ENCODE measurements at places on chromosomes 7 and 10.
A peak's percentile ranks its signal among the peaks of the same experiment; 100 is the strongest.

DNA sequence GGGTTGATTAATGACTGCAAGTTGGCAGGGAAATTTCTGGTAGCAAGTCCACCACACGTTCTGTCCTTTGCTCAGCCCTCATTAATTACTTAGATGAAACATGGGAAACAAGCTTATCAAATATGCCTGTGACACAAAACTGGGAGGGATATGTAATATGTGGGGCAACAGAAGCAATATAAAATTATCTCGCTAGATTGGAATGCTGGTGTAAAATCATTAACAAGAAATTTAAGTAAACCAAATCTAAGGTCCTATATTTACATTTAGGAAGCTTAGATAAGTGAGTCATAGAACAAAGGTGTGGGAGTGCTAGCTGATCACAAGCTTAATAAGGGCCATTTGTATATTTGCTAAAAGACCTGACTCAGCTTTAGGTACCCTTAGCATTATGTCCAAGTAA is 23.5 kb downstream of the TRPV5 start:
- DNase-seq, result no peak

- DNase-seq, result no peak
These were observed 22.3 kb upstream of the SHH start for GRCh38 chr7:155834486-155835048.

DNA sequence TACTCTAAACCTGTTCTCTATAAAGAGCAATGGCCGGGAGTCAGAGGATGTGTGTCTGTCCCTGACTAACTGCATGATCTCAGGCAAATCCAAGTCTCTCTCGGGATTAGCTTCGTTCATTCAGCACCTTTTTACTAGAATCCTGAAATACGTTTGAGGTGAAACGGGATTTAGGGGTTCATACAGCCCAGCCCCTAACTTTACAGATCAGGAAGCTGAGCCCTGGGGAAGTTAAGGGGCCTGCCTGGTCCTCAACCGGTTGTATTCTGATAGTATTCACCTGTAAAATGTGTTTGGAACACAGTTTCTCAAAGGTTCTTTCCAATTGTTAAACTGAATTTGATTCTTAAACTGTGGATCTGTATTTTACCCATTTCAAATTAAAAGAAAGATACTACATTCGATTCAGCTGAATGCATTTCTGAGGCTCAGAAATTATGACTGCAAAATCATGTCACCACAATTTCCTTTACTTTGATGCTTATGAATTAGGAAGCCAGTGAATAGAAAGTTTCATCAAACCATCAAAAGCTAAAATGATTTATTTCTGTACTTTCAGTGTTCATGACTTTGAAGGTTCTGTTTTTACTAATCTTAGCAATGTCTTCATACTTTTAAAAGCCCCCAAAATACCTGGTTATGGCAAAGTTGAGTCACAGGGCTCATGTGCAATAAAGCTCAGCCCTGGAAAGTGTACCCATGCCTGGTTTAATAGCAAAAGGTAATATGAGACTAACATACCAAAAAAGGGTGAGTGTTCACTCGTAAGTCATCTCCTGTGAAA is 28.9 kb upstream of the EZH2 start:
- peak; percentile 7 for DNase-seq

GRCh38 chr10:113890769-113891168 is 36.3 kb downstream of the NHLRC2 start:
- no peak for DNase-seq

DNA sequence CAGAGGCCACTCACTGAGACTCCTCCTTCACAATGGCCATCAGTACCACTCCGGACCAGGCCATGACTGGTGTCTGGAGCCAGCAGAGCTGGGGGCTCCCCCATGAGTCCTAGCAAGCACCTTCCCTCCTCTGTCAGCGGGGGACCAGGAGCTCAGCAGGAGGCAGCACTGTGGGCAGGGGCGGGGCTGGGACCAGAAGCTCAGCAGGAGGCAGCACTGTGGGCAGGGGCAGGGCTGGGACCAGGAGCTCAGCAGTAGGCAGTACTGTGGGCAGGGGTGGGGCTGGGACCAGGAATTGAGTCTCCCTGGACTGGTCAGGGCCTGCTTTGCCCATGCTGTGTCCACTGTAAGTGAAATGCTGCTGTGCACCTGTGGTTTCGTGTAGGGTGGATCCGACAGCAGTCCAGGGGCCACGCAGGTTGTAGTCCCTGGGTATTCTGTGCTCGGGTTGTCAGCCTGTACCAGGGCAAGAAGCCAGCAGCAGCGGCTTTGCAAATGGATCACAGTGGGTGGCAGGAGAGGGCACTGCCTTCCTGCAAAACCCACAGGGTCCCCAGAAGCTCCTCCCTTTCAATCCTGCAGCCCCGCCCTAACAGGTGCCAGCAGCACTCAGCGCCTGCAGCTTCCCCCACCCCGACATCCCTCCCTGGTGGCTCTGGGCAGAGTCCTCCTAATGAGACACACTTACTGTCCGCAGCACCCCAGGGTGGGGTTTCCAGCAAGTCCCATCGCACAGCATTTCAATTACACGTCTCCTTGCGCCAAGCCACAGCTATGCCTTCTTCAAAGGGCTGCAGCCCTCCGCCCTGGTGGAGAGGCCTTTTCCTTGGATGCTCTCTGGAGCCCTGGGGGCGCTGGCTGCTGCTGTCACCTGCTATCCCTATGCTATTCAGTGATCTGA is 220.5 kb downstream of the TCERG1L start:
- no peak for DNase-seq

GRCh38 chr7:36264123-36264801 is 111.2 kb downstream of the EEPD1 start:
- DNase-seq, result no peak

- DNase-seq, result no peak
These were observed 63.4 kb upstream of the PLA2G12B start for GRCh38 chr10:73017955-73018480.

GRCh38 chr10:44713307-44713706 is 197.8 kb upstream of the TMEM72 start:
- no peak for DNase-seq

DNA sequence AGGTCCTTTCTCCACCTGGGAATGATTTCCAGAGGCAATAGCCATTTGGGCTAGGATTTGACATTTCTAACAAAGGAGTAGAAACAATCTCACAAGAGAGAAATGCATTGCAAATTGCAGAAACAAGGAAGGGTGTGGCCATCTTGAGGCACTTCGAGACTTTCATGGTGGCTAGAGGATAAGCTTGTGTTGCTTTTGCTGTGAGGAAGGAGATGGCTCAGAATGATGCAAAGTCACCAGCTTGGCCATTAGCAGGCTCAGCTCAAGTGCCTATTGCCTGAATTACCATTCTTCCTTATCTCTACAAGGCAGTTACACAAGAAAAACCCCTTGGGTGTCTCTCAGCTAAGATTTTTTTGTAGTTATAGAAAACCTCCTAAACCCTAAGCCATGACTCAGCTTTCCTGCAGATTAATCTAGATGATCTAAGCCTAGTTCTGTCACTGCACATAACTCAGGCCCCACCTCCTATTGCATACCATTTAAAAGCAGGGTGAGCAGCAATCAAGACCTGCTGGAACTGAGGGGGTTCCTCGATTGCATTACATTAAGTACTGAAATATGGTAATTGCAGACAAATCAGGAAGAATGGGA is 683.1 kb downstream of the NRG3 start:
- no peak for DNase-seq

DNA sequence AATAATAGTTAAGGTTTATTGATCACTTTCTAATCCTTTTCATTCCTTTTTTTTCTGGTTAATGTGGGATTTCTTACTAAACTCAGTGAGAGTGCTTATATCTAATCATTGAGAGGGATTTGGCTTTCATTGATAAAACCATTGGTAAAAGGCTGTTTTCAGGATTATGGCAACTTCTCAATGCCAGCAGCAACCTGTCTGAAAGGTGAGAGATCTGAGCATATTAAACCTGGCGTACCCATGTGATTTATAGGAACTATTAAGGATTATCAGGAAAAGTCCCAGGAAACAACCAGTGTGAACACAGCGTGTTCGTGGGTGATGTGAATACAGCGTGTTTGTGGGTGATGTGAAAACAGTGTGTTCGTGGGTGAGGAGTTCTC is 65.9 kb downstream of the PDIA4 start:
- no peak for DNase-seq

DNA sequence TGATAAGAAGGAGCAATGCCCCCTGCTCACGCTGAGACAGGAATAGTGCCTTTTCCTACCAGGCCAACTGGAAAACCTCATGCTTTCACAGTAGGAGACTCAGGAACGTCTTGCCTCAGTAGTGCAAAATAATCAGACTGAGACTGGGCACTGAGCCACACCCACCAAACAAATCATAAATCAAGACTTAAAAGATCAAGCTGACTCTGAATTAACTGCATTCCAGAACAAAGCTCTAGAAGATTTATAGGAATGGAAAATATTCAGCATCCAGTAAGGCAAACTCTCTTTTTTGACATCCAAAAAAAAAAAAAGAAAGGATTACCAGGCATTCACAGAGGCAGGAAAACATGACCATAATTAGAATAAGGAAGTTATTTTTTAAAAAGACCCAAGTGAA is 30.5 kb upstream of the SLC18A3 start:
- DNase-seq, result no peak

- no peak for DNase-seq
These were observed 64.0 kb downstream of the BBS9 start for GRCh38 chr7:33193308-33193864.

- peak; percentile 28 for DNase-seq
These were observed 12.0 kb upstream of the GSAP start for GRCh38 chr7:77427996-77428603.

DNA sequence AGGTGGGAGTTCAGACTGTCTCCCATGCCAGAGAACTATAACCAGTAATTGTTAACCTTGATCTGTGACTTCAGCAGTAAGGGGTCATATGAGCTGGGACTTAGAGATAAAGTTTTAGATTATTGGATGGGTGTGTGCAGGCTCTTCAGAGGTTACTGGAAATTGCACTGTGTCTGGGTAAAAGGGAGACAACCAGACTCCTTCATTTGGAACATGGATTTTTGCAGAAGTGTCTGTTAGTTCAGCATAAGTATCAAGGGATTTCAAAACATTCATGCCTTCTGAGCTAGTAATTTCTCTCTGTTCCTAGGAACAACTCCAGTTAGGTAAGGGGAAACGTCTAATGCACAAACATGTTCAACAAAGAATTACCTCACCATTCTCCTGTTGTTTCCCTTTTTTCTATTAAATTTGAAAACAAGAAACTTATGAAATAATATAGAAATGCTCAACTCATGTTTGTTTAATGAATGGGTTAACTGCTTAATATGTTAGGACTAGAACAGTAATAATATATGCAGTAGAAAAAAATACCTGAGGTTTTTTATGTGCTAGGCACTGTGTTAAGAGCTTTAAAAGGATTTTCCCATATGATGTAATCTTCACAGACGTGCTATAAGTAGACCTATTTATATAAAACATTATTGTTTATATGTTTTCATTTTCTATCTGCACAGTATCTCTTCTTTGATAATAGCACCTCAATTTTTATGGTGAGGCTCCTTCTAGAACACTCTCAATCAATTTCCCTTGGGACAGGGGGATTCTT is 233.0 kb downstream of the CACNA2D1 start:
- no peak for DNase-seq

DNA sequence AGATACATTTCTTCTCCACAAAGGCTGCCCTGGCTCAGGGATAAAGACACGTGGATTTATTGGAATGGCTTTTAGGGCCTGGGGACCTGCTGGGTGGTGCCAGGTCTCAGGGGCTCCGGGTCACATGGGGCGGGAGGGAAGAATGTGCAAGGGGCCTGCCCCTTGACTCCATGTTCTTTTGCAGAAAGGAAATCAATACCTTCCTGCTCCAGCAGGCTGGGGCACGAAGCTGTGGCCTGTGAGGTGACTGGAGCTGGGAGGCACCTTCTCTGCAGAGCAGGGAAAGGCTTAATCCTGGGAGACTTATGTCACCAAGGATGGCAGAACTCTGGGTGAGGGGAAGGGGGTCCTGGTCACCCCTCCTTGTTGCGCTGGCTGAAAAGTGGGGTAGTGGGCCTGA is 42.3 kb upstream of the GNA12 start:
- DNase-seq, result no peak

GRCh38 chr10:33114451-33114952 is 156.5 kb upstream of the ITGB1 start:
- no peak for DNase-seq

- DNase-seq, result no peak
These were observed 45.6 kb upstream of the SUN1 start for GRCh38 chr7:786472-787255.

- no peak for DNase-seq
These were observed 35.4 kb upstream of the CFAP46 start for GRCh38 chr10:132977807-132978206.

GRCh38 chr7:129386506-129386905 is 47.7 kb upstream of the STRIP2 start:
- DNase-seq, result no peak

GRCh38 chr7:128304212-128304611 is 39.5 kb downstream of the RBM28 start:
- DNase-seq, result no peak

- no peak for DNase-seq
These were observed 4.7 kb upstream of the AFAP1L2 start for GRCh38 chr10:114408968-114409444.

DNA sequence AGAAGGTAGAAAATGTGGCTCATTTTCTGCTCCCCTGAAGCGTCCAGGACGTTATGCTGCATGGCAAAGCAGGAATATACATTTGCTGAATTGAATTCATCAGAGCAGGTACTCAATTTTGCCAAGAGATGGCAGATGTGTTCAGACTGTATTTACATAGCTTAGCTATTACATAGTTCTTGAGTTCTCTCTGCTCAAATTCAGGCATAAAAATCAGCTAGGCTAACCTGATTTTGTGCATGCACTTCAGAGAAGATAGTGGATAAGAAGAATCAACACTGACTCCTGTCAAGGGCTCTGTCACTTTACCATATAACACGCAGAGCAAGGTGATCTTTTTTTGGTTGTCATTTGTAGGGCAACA is 209.2 kb upstream of the FAM3C start:
- DNase-seq, result no peak

GRCh38 chr7:92602352-92603088 is 12.3 kb upstream of the FAM133B start:
- no peak for DNase-seq

- DNase-seq, result no peak
These were observed 484.7 kb upstream of the C7orf33 start for GRCh38 chr7:148105853-148106252.

DNA sequence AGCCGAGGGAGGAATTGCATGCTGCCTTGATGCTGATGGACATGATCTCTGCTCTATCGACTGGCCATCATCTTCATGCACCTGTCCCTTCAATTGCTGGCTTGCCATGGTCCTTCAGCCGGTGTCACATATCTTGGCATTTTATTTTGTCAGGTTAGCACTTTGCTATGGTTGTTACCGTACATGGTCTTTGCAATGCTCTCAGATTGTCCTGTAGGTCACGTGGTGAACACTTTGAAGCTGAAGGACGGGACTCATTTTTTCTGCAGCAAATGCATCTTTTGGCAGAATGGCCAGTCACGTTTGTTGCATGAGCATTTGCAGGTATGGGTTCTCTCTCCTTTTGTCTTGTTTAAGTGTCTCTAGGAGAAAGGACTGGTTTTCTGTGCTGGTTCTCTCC is 326.8 kb upstream of the SHH start:
- DNase-seq, result no peak

- no peak for DNase-seq
These were observed at the start of gene SLC16A12 for GRCh38 chr10:89535171-89536012. TSS of gene SLC16A12 (minus strand) at chr10:89535594. CDS start at chr10:89462578, 73,016 bp downstream.
